Aorta (tissue), 5 donors: ENCODE measurements at places on chromosomes 5 and 9. TPM values are rescaled to one million over a fixed set of nuclear protein-coding genes. Genes with fewer than 3 reads are reported as not detected.

The PPIC gene
- 71.1 TPM for total RNA-seq

The ANKRD34B gene
- not detected for total RNA-seq

The EPB41L4B gene
- 0.63 TPM for total RNA-seq

The SGCD gene
- 129 TPM for total RNA-seq

The DOK3 gene
- 21.6 TPM for total RNA-seq

The FLT4 gene
- total RNA-seq = 22.1 TPM

The DMRT3 gene
- total RNA-seq = 0.26 TPM

The MOB3B gene
- total RNA-seq = 5.8 TPM
